ENCODE measurements at places on chromosomes 1 and 21.

DNA sequence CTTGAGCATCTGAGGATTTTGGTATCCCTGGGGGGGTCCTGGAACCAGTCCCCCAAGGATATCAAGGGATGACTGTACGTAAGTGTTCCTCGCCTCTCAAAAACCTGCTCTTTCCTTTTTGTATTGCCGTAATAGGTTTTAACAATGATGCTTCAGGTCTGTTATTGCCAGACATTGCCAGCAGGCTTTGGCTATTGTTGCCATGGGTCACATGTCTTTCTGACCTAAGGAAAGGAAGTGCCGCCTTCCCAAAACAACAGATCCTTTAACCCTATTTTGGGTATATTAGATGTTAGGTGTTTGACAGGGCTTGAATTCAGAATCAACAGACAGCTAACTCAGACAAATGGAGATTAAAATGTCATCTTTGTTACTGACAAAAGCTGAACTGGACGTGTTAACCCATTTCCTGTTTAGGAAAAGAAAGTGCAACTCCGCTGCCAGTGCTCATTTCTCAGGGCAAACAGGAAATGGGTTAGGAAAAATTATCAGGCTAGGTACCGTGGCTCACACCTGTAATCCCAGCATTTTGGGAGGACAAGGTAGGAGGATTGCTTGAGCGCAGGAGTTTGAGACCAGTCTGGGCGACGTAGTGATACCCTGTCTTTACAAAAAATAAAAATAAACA is 12.4 kb upstream of the PRPF38B start:
- DNase-seq, result no peak

DNA sequence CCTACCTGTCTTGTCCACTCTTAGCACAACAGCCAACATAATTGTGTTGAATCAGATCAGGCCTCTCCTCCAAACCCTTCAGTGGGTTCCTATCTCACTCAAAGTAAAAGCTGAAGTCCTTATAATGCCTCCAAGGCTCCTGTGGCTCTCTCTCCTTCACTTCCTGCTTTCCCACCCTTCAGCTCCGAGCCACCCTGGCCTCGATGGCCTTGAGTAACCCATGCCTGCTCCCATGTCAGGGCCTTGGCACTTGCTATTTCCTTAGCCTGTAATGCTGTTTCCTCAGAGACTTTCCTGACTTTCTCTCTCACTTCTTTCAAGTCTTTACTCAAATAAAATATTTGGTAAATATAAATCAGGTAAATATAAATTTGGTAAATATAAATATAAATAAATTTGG is 8.1 kb upstream of the PLEKHM2 start:
- no peak for DNase-seq

DNA sequence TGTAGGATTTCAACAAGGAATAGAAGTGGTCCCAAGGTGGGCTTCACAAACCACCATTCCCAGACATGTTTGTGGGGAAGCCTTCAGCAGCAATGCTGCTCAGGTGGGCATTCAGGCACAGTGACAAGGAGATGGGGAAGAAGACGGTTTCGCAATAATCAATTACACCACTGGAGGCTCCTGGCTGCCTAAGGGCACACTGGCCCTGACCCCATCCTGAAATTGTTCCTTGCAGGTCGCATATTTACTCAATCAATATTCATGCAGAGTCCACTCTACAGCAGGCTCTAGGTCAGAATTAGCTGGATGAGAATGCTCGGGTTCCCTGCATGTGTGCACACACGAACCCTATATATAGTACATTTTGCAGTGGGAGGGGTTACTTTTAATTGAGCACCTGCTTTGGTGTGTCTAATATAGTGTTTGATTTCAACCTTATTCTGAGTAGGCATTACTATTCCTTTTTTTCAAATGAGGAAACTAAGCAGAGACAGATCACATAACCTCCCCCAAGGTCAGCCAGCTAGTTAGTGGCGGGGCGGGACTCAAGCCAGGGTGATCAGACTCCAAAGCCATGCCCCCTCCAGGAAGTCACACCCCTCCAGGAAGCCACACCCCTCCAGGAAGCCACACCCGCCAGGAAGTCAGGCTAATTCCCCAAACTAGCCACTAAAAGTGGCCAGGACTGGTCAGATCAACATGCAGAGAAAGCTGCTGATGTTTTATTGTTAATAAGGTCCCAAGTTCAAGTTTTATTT is 106.5 kb downstream of the HLCS start:
- DNase-seq, result peak; percentile 87

- DNase-seq, result no peak
These were observed 383.1 kb upstream of the ESRRG start for GRCh38 chr1:217106231-217106901.

DNA sequence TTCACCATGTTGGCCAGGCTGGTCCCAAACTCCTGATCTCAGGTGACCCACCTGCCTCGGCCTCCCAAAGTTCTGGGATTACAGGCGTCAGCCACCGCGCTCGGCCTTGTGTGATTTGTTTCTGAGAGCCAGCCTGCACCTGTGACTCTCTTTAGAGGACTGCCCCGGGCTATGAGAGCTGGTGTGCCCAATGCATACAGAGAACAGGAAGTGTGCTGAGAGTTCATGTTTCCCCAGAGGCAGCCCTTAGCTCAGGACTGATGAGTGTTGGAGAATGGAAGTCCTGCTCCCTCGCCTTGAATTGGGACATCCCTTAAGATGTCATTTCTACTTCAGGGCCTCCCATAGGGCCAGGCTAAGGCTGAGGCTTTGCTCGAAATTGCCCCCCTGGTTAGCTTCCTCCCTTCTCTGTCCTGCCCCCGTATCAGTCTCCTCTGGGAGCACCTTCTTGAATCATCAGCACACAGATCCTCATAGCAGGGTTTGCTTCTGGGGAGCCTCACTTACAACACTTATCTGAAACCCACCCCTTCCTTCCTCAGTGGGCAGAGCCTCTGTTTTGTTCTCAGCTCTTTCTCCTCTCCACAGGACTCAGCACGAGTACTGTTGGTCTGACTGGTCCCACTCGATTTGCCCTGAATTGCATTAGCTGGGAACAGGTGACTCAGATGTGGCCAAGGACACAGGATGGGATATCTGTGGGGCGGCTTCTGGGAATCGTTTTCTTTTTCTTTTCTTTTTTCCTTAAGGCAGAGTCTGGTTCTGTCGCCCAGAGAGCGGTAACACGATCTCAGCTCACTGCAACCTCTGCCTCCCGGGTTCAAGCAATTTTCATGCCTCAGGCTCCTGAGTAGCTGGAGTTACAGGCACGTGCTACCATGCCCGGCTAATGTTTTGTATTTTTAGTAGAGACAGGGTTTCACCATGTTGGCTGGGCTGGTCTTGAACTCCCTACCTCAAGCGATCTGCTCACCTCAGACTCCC is 80.1 kb downstream of the UBIAD1 start:
- peak; percentile 28 for DNase-seq

DNA sequence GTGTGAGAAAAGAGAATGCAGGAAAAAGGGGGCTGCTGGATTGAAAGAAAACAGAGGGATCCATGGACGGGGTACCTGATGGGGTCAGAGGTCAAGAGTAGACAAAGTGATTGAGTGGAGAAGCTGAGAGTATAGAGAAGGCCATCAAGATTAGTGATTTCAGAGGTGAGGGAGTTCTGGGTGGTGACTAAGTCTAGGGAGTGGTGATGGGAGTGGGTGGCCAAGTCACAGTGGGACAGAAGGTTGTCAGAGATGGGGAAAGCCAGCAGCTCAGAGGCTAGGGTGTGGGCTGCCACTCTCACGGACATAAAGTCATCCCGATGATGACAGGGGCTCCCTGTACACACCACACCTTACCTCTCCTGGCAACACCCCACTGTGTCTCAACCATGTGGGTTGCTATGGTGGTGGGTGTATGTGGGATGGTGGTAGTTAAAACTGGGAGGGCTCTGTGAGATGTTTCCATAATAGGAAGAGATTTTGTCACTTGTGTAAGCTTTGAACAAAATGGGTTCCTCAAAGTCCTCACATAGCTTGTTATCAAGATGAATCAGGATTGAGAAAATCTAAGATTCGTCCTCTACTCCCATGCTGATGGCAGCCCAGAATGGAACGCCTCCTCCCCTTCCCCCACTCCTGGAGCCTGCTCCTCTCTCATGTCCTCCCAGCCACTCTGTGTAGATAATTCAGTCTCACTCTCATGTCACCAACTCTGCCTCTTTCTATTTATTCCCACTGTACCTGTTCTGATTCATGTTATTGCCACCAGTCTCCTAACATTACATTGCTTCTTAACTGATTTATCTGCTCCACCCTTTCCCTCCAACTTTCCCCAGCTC is 20.3 kb upstream of the CSF1 start:
- no peak for DNase-seq

- no peak for DNase-seq
These were observed 35.4 kb downstream of the QSOX1 start for GRCh38 chr1:180190091-180190490.

DNA sequence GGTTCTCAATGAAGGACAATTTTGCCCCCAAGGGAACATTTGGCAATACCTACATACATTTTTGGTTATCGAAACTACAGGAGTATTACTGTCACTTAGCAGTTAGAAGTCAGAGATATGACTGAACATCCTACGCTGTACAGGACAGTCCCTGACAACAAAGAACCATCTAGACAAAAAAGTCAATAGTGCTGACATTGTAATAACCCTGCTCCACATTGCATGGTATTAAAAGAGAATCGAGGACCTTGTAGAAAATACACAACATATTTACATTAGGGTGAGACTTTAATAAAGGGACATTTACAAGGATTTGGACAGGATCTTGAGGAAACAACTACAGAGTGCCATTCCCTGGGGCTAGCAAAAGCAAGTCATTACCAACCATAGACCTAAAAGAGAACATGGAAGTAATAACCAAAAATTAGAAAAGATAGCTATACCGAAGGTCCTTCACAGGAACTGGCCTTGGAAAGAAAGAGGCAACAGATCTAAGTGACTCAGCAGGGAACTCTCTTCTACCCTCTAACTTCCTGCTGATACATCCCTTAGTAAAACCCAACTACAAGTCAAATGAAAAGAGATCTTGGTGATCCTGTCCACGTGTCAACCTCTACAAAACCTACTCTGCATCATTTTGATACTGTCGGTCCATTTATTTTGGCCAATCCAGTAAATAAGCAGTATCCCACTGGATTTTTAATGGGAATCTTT is 40.2 kb downstream of the ANGPTL3 start:
- no peak for DNase-seq

GRCh38 chr1:61638911-61639605 is 85.9 kb downstream of the TM2D1 start:
- no peak for DNase-seq

- DNase-seq, result no peak
These were observed 108.8 kb downstream of the DYRK1A start for GRCh38 chr21:37475186-37475868.

GRCh38 chr1:100051893-100052292 is 80.8 kb downstream of the SASS6 start:
- no peak for DNase-seq

DNA sequence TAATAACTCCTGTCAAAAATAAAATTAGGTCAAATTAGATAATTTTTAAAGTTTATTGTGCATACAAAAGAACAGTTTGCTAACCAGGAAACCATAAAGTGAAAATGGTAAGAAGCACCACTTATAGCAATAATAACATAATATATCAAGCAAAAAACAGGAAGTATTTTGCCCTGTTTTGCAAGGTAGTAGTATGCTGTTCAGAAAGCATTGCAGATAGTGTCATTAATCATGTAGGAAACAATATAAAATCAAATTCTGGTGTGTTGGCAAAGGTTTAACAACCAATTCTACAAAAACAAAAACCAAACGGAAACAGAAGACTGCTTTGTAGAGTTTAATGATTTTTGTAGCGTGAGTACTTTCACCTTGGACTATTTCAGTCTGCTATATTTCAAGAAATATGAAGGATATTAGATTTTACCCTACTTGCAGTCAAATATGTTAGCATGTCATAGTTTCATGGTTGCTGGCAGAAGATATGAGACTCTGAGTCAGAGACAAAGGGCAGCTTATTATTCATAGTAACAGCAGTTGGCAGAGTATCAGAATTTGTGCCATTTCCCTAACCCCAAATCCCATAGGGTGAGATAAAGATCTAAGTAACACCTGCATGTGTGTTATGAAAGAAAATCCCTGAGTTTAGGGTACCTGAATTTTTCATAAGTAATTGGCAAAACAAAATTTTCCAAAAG is 729.0 kb upstream of the BRINP3 start:
- DNase-seq, result peak; percentile 5

DNA sequence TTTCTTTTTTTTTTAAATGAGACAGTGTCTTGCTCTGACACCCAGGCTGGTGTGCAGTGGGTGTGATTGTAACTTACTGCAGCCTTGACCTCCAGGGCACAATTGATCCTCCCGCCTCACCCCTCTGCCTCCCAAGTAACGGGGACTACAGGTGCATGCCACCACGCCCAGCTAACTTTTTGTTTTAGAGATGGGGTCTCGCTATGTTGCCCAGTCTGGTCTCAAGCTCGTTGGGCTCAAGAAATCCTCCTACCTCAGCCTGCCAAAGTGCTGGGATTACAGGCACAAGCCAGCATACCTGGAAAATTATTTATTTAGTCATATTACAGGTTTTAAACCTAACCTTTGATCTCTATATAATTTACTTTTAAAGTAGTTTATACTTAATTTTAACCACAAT is 13.4 kb downstream of the LRRC39 start:
- no peak for DNase-seq

- no peak for DNase-seq
These were observed 1.2 kb upstream of the LIN9 start for GRCh38 chr1:226310245-226310540.

DNA sequence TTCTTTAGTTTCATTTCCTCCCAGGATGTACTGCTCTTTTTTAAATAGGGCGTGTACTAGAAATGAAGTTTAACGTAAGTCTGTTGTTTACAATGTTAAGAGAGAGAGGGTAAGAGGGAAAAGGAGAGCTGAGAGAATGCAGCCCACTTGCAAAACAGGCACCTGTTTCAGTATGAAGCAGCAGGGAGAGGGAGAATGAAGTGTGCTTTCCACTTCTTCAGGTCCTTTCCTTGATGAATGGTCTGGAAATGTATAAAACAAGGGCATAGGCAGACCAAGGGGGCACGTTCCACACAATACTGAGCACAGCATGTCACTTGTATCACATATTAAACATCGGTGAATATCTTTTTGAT is 2.0 kb downstream of the KCNA3 start:
- peak; percentile 82 for DNase-seq

- DNase-seq, result peak; percentile 23
These were observed 13.1 kb upstream of the EXO1 start for GRCh38 chr1:241834733-241835377.

DNA sequence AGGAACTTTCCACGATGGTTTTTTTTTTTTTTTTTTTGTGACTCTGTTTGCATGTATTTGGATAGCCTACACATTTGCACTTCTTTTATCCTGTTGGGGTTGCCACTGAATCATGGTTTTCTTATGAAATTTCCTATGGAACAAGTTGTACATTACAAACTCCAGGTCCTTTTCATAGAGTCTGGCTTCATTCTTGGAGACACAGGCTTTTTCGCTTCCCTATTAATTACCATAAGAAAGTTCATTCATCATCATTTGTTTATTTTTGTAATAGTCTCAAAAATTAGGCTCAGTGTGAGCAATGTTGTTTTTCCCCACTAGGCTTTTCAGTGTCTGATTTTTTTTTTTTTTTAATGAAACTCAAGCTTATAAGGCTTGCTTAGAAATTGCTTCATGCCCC is 179.4 kb downstream of the FMN2 start:
- DNase-seq, result no peak

- DNase-seq, result no peak
These were observed 89.5 kb upstream of the KCTD3 start for GRCh38 chr1:215477632-215478031.

Measured in NAMALWA (cell line).